Panc1 (cell line): ENCODE measurements at places on chromosomes 7 and 10.

- no peak for DNase-seq
These were observed 596.0 kb upstream of the MGMT start for GRCh38 chr10:128870830-128871597.

GRCh38 chr7:52355053-52355452, 680.4 kb upstream of the POM121L12 start:
- DNase-seq: no peak

DNA sequence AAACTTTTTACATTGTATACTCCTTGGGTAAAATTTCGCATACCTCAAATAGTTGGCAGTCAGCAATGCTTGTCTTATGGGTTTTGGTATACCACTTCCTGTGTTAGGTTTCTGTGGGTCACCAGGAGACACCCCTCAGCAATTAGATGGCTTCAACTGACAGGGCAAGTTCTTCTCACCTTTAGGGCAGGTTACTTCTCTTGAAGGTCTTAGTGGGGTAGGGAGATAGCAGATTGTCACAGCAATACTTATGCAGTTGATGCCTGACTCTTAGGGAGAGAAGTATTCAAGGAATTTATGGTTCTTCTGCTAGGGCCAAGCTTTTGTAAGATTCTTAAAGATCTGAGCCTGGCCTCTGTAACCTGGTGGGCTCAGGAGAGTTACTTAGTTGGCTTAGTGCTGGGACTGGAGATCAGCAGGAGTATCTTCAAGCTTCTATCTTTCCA, 42.9 kb downstream of the MKLN1 start:
- DNase-seq: no peak

- no peak for DNase-seq
These were observed 282.7 kb downstream of the WDR11 start for GRCh38 chr10:121133901-121134300.

- no peak for DNase-seq
These were observed 6.3 kb upstream of the SMKR1 start for GRCh38 chr7:129495987-129496386.

DNA sequence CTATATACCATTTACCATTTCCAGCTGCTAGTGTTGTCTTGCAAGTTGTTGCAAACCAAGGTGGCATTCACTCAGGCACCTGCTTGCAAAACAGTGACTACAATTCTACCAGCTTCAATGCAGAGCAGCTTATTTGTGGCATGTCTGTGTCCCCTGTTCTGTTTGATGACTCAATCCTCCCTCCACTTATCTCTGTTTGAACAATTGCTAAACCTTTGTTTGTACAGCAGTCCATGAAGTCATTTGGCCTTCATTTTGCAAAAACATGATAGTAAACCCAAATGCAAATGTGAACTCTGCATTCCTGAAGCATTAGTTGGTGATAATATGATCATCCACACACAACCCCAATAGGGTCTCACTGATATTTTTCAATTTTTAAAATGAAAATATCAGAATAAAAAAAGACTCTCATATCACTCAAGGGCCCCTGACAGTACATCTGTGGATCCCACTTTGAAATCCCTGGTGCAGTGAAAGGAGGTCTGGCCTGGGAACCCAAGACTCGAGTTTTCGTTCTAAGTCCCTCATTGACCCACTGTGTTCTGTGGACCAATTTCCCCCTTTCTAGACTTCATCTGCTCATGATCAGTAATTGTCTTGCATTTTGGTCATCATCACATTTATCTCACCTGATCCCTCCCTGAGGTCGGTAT, 425.4 kb downstream of the RPS24 start:
- DNase-seq: peak; percentile 85

DNA sequence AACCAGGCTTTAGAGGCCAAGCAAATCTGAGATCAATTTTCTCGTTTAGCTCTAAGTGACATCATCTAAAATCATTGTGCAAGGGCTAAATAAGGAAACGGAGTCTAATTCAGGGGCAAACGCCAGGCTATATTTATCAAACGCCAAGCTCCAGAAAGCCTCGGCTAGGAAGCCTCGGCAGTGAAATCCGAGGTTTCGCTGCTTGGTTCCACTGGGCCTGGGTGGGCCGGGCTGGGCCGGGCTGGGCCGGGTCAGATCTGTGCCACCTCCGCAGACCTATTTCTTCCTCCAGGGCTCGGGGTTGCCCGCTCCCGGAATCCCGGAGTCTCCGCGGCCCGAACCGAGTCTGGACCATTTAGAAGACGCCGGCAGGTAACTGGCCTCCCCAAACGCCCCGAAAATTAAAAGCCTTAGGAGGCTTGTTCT, 459 bp upstream of the FEZF1 start:
- DNase-seq: no peak
